ENCODE measurements at places on chromosomes 11 and 22.

- no peak for DNase-seq
Measured at GRCh38 chr11:62410972-62411371, 7.9 kb upstream of the SCGB1A1 start.

GRCh38 chr11:67290801-67291200 is 1.7 kb downstream of the ANKRD13D start:
- DNase-seq, result no peak

GRCh38 chr11:44208976-44209603 is 100.8 kb downstream of the ALX4 start:
- DNase-seq, result no peak

GRCh38 chr11:70147668-70148067 is 55.4 kb upstream of the FADD start:
- DNase-seq, result no peak

- DNase-seq, result no peak
Measured at GRCh38 chr11:123235117-123235655, 40.1 kb upstream of the CLMP start.

- DNase-seq, result no peak
Measured at GRCh38 chr11:127461241-127462064, 460.9 kb upstream of the KIRREL3 start.

GRCh38 chr22:35592418-35592967 is 24.6 kb downstream of the MB start:
- no peak for DNase-seq

- DNase-seq, result no peak
Measured at GRCh38 chr11:15565880-15566279, 451.2 kb downstream of the INSC start.

DNA sequence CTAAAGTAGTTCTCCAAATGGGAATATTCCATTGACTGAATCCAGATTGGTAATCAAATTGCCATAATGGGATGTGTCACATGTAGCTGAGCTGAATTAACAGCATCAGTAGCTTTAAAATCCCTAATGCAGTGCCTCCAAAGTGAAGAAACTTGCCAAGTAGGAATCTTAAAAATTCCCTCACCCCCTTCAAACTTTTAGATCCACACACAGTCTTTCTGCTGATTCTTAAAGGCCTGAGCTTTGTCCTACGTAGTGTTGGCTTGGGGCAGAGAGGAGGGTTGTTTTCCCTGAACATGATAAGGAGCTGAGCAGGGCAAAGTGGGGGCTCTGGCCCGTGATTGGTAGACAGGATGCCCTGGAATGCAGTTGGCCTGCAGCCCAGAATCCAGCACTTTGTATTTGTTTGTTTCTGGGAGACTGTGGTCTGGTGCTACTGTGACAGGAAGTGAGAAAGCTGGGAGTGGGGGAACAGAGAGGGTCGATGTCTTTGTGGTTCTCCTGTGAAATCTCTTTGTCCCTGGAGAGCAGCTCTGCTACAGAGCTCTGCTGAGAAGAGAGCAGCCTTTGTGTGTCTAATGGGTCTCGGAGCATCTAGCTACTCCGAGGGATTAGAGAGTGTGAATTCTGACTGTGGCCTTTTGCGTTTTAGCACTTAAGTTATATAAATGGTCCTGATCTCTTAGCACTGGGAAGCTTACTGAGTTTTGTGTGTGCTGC is 16.9 kb downstream of the CTNND1 start:
- DNase-seq, result no peak

DNA sequence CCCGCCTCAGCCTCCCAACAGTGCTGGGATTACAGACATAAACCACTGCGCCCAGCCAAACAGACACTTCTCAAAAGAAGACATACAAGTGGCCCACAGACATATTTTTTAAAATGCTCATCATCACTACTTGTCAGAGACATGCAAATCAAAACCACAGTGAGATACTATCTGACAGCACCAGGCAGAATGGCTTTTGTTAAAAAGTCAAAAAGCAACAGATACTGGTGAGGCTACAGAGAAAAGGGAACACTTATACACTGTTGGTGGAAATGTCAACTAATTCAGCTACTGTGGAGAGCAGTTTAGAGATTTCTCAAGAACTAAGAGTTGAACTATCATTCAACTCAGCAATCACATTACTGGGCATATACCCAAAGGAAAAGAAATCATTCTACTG is 67.0 kb downstream of the ARHGAP20 start:
- DNase-seq, result no peak

- DNase-seq, result no peak
Measured at GRCh38 chr11:119148720-119149017, 183 bp upstream of the ABCG4 start.

DNA sequence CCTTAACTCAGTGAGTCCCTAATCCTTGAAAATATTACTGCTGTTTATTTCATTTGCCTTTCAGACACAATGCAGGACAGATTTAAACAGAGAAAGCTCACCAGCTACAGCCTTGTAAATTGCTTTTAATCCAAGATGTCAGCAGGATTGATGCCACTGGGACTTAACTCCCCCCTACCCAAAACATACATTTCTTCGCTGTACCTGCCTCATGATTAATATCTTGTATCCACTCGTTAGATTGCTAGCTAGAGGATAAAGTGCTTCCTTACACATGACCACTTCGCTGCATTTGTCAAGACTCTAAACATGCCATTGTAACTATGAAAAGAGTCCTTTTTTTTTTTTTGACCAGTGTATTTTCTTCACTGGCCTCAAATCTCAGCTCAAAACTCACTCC is 182.7 kb upstream of the MTMR2 start:
- no peak for DNase-seq

DNA sequence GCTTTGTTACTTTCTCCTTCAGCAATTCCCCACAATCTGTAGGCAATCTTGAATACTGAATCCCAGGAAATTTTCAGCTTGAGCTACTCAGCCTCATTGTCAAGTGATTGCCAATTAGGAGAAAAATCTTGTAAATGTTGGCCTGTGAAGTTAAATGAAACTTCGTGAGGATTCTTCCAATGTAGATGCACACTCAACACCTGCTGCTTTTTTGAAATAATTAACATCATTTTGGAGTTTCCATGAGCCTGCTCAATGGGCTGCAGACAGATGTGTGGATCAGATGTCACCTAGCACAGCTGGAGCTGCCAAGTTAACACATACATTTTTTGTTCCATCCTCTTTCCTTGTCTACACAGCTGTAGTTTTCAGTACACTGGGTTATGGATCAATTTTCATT is 645.6 kb upstream of the LUZP2 start:
- no peak for DNase-seq

GRCh38 chr22:22591348-22592299 is 32.6 kb upstream of the PRAME start:
- no peak for DNase-seq

DNA sequence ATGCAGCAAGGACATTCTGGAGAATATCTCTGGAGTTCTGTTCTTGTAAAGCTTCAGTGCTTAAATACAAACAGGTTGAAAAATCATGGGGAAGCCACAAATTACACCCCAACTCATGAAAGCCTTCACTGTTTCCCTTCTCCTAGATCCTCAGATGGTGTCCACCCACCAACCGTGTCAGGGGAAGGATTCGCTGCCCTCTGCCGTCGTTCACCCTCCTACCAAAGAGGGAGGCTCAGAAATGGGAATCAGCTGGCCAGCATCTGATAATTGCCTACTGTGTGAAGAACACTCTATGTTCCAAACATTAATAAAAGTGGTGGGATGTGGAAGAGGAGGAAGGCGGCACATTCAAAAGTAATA is 7.4 kb upstream of the HEPACAM start:
- no peak for DNase-seq

- DNase-seq, result no peak
Measured at GRCh38 chr11:47393163-47394049, 15.0 kb upstream of the SLC39A13 start.

DNA sequence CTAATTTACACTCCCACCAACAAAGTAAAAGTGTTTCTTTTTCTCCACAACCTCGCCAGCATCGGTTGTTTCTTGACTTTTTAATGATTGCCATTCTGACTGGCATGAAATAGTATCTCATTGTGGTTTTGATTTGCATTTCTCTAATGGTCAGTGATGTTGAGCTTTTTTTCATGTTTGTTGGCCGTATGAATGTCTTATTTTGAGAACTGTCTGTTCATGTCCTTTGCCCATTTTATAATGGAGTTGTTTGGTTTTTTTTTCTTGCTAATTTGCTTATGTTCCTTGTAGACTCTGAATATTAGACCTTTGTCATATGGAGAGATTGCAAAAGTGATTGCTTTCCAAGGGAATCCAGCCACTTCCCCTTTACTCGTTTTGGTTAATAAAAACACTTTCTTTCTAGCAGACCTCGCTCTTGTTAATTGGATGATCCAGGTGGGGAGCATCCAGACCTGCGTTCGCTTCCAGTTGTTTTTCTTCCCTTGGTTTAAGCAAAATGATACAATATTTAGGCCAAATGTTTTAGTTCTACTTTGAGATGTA is 17.1 kb upstream of the APOL4 start:
- DNase-seq, result no peak

GRCh38 chr11:17405232-17406005 is 17.0 kb upstream of the KCNJ11 start:
- DNase-seq, result no peak

- DNase-seq, result no peak
Measured at GRCh38 chr11:87966216-87966615, 209.0 kb downstream of the RAB38 start.

GRCh38 chr11:5737670-5738392 is 1.6 kb downstream of the OR56B1 start:
- no peak for DNase-seq

GRCh38 chr22:19809741-19810140 is 44.9 kb downstream of the GNB1L start:
- no peak for DNase-seq

GRCh38 chr11:65213322-65214211 is 31.8 kb downstream of the CAPN1 start:
- DNase-seq, result no peak

DNA sequence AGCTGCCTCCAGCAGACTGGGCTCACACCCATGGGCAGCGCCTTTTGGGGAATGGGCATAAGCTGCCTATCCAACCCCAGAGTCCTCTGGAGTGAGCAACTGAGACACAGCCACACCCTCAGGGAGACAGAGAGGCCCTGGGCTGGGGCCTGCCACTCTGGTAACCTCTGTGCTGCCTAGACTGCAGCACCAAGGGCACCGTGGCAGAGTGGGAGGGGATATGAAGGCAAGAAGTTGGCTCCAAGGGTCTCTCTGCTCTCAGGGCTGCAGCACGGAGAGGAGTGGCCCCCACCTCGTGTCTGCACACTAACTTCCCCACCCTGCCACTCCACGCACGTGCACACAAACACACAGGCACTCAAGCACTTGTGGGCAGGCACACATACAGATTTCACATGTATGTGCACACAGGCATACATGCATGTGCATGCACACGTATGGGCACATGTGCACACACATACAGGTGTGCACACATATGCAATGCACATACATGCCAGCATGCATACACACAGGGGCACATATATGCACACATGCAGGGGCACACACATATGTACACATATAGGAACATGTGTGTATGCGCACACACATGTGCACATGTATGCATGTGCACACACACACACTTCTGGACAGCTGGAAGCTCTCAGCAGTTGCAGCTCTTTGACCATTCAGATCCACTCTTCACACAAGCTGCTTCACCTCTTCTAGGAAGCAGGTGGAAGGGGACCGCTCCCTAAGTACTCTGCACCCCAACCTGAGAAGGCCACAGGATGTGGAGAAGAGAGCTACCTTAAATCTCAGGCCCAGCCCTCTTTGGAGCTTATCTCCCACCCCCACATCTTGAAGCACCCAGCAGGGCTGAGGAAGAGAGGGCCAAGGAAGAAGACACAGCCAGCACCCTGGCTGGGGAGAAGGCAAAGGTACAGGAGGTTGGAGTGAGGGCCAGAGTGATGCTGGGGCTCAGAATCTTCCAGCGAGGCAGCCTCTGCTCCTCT is 4.3 kb downstream of the IGSF9B start:
- no peak for DNase-seq

DNA sequence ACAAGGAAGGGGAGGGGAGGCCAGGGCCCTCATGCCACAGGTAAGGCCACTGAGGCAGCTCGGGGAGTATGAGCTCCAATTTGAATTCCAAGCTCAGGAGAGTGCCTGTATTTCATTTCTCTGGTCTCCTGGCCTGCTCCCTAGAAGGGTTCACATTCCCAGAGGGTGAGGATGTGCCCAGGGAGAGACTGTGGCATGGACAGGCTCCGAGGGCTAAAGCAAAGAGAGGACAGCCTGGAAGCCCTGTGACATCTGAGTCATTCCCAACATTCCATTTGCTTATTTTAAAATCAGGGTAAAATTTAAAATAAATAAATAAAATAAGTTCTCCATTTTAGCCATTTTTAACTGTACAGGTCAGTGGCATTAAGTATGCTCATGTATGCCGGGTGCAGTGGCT is 18.6 kb upstream of the FOLR1 start:
- no peak for DNase-seq

DNA sequence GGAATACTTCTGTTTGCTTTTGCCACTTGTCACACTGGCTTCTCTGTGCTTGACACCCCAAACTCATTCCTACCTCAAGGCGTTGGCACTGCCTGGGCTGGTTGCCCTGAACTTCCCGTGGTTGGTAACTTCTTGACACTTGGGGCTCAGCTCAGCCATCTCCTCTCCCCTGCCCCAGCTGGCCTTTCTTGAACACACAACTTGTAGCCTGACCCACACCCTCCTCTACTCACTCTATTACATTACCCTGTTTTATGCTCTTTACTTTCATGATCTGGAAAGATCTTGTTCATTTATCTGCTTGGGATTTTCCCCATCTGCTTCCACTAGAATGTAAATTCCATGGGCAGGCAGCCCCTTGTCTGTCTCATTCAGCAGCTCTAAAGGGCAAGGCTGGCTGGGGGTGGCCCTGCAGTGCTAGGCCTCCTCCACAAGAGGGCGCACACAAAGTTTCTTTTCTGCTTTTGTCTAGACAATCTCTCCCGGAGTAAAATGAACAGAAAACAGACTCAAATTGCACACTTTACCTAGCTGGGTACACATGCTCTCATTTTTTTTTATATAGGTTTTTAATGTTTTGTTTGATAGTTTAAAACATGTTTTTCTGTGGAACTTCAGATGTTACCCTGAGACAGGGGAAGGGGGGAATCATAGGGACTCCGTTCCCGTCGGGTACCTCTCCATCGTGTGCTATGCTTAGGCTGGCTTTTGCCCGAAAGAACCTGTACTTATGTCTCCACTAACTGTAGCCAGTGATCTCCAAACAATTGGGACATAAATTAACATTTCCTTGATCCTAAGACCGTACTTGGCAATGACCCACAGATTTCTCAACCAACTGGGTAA is 16.4 kb upstream of the MRGPRX2 start:
- peak; percentile 9 for DNase-seq

GRCh38 chr22:24485608-24486007 is 9.5 kb upstream of the UPB1 start:
- no peak for DNase-seq

Measured in activated CD8-positive, alpha-beta memory T cell treated with anti-CD3 and anti-CD28 coated beads for 1 hour (primary cell).